ENCODE measurements at places on chromosomes 5 and 9. TPM values are rescaled to one million over a fixed set of nuclear protein-coding genes. Genes with fewer than 3 reads are reported as not detected.

The PCDHGA8 gene
- not detected for total RNA-seq

The NR6A1 gene
- 3.0 TPM for total RNA-seq

GRCh38 chr5:124951661-124952060 lies 205.2 kb upstream of the ZNF608 start:
- no peak for DNase-seq

DNA sequence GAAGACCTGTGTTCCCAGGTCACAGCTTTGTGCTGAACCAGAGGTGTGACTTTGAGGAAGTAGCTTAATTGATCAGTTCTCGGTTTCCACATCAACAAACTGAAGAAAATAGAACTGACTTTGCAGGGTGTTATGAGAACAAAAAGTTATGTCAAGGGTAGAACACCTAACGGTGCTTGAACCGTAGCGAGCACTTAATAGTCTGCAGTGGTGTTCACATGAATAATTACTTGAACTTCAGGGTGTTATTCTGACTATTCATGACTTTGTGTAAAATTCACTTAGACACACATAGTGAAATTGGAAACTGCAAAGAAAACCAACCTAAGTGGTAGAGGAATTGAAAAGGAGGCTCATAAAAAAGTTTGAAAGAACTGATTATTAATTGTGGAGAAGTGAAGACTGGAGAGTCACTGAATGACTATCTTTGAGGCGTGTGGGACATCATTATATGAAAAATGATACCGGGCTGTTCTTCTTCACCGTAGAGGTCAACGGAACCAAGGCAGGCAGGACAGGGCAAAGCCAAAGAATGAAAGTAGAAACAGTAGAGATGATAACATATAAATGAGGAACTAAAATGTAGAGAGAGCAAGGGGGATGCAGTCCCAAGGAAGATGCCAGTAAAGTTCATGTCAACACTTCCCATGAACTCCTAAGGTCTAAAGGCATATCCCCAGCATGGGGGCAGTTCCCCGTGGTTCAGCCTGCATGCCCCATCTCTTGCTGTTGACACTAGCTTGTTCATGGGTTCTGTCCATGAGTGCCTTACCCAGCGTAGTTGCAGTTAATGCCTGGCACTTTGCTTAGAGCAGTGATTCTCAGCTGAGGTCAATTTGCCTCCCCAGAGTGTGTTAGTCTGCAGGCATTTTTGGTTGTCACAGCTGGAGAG lies 118.7 kb downstream of the ZNF462 start:
- DNase-seq = no peak

- no peak for DNase-seq
These were observed 33.6 kb downstream of the TNFAIP8 start for GRCh38 chr5:119389288-119390030.

DNA sequence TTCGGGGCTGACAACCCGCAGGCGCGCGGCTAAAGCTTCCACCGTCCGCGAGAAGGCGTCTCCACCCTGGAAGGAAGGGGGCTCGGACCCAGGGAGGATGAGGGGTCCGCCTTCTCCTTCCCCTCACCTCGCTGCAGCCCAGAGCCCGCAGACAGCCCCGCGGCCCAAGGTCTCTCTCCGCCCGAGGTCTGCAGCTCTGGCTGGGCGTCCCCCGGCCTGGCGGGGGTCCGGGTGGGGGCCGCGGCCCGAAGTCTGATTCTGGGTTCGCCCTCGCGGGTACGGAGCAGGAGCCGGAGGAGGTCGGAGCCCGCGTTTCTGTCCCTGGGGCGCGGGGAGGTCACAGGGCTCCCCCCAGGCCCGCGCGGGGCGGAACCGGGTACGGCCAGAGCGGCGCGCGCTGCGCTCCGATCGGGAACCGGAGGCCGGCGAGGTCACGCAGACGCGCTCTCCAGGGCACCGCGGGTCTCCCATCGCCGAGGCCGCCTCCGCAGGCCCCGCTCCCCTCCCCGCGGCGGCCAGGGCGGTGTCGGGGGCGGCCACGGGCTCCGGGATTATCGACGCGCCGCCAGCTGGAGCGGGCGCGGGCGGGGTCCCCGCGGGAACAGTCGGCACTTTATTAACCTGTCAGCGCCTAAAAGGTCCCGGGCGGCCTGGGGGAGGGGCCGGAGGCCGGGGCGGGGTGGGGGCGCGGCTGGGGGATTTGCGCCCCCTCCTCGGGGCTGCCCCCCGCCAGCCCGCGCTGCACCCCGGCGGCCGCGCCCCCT lies 11.6 kb downstream of the LHX3 start:
- no peak for DNase-seq

The INSL4 gene
- not detected for total RNA-seq

GRCh38 chr9:128634111-128634510 lies 22.5 kb downstream of the DYNC2I2 start:
- no peak for DNase-seq

DNA sequence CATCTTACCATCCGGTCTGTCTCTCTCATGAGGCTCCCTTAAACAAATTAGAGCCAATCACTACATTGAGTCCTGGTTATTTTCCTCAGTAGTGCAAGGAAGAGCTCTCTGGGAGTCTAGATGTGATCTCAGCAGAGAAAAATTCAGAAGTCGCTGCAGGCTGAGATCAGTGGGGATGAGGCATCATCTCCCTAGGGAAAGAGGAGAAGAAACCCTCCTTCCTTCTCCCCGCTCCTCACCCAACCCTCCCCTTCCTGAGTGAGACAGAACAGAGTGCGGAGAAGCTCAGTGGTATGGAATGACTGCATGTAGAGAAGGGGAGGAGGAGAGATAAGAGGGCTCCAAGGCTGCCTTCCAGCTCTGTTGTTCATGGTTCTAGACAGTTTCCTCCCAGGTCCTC lies 80.5 kb downstream of the PAPPA start:
- no peak for DNase-seq

DNA sequence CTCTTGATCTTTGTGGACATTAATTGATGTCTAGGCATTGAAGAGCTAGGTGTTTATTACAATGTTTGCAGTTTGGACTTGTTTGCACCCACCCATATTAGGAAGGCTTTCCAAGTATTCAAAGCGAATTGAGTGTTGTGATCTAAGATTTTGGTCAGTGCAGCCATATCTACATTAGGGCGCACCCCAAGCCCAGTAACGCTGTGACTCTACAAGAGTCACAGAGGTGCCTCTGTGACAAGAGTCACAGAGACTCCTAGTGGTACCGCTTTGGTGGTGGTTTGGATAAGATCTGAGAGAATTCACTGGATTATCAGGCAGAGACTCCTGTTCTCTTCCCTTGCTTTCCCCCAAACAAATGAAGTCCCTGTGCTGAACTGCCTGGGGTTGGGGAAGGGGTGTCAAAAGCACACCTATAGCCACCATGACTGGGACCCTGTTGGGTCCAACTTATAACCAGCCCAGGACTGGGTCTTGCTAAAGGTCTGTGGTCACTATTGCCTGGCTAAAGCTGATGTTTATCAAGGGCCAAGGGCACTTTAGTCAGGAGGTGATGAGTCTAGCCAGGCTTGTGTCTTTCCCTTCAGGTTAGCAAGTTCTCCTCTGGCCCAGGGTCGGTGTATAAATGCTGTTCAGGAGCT lies 114.1 kb upstream of the RIOK2 start:
- no peak for DNase-seq

- no peak for DNase-seq
These were observed 222.6 kb downstream of the FRMD3 start for GRCh38 chr9:83315649-83316048.

The CCL27 gene
- 0.39 TPM for total RNA-seq

DNA sequence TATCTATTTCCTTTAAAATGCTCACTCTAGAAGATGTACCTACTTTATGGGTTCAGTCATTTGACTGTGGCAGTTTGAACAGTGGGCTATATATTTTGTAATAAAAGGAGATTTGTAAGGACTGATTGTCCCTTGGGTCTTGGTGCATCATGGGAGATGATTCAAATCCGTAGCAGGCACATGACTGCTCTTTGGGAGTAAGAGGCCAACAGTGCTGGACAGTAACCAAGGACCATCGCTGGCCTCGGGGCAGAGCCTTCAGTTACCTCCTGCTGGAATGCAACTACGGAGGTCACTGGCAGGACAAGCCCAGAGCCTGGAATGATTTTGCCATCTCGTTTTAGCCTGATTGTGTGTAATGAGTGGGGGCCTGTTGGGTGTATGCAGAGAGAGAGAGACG lies 7.0 kb upstream of the MAMDC2 start:
- no peak for DNase-seq

GRCh38 chr9:72383978-72384709 lies 19.1 kb upstream of the ZFAND5 start:
- DNase-seq = no peak

DNA sequence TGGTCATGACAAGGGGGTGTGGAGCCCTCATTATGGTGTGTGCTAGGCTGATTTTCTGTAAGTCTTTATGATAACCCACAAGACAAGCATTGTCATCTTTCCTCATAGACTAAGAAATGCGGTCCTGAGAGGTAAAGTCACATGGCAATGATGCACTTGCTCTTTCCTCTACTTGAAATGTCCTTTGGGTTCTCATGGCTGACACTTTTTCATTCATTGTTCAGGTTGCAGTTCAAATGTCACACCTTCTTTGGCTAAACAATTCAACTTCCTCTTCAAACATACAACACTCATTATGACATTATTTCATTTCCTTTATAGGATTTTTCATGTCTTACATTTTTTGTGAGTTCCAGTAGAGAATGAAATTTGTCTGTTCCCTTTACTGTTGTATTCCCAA lies 323.6 kb upstream of the PRR16 start:
- DNase-seq = no peak

DNA sequence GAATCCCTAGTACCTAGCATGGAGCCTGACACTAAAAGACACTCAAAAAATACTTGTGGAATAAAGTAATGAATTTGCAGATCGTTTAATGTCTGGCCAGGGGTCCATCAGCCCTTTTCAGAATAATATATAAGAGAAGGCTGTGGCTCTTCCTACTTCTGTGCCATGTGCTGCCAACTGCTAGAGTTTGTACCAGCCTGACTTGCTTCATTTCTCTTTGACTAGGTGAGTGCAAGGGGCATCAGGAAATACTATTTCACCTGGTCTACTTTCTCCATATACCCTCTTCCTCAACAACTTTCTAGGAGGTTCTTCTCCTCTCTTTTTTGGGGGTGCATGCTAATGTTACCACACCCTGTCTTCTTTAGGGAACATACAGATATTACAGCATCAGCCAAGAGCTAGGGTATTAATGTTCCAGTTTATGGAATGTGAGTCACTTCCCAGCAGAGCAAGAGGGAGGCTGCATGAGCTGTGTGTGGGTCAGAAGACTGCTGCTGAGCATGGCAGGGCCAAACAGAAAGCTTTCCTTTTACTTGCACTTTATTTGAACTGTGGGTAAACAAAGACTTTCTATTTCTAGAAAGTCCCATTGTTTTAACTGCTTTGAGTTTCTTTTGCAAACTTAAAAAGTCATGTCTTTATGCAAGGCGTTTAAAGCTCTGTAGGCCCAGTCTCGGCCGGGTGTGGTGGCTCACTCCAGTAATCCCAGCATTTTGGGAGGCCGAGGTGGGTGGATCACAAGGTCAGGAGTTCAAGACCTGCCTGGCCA lies 158.9 kb downstream of the ADAMTSL1 start:
- DNase-seq = no peak

DNA sequence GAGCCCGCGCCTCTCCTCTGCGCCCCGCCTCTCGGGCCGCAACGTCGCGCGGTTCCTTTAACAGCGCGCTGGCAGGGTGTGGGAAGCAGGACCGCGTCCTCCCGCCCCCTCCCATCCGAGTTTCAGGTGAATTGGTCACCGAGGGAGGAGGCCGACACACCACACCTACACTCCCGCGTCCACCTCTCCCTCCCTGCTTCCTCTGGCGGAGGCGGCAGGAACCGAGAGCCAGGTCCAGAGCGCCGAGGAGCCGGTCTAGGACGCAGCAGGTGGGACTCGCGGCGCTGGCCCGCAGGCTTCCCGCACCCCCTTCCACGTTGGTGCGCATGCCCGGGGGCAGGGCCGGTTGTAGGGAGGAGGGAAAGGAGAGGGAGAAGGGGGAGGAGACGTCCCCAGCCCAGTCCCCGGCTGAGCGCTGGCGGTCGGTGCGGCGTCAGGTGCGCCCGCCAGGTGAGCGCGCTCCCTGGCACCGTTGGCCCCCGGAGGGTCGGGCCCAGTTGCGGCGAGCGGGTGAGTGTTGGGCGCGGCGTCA lies at the start of gene OCLN:
Gene OCLN (plus strand): TSS at position 400 of the 532 bp plus-strand sequence. CDS start 11,455 bp downstream, outside the sequence.
- no peak for DNase-seq

The GKAP1 gene
- 4.0 TPM for total RNA-seq

The GRM6 gene
- total RNA-seq = not detected

DNA sequence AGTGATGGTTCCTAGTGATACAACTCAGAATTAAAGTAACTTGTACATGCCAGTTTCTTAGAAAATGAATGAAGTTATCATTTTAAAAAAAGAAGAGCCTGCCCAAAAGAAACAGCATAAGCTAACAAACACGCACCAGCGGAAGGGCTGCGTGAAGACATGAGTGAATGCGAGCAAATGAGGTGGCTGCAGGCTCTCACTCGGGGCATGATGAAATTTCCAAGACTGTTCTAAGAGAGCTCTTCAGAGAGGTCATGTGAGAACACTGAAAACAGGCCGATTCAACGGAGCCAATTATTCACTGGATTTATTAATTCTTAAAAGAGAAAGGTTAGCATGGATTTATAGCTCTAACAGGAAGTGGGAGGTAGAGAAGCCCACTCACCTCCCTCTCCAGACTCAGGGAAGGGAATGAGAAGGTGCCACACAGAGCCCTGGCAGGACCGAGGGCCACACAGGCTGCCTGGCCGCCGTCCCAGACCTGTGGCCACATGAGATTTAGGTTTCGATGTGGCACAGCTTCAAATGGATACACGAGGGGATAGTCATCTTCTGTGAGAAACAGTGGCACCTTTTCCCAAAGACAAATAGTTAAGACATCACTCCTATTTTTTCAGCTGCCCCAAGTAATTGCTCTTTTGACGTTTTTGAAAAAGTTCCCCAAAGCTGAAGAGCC lies 55.5 kb downstream of the HABP4 start:
- DNase-seq = no peak

- no peak for DNase-seq
These were observed 19.4 kb downstream of the LURAP1L start for GRCh38 chr9:12794101-12794799.

- DNase-seq = no peak
These were observed 24.5 kb upstream of the GLRA1 start for GRCh38 chr5:151949113-151949512.

DNA sequence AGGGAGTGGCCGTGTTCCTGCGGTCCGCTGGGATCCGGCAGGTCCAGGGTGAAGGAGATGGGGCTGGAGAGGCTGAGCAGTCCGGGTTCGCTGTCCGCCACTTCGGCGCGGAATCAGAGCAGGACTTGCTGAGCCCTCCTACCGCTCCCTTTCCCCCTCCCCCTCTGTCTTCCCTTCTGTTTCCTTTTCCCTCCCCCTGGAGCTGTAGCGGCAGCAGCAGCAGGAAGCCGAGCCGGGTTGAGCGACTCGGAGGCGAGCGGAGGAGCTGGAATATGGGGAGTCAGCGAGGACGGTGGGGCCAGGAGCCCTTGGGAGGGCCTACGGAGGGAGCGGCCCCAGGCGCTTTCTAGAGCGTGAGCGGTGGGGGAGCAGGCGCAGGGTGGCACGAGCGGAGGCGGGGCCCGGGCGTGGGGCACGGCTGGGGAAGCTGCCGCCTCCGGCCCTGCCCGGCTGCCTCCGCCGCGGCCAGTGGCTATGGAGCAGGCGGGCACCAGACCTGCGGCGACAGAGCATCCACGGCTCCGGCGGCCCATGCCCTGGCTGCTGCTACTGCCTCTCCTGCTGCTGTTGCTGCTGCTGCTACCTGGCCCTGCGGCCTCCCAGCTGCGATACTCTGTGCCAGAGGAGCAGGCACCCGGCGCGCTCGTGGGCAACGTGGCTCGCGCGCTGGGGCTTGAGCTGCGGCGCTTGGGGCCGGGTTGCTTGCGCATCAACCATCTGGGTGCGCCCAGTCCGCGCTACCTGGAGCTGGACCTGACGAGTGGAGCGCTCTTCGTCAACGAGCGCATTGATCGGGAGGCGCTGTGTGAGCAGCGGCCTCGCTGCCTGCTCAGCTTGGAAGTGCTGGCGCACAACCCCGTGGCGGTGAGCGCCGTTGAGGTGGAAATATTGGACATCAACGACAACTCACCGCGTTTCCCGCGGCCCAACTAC lies at the start of gene PCDHAC2:
Gene PCDHAC2 (plus strand): TSS at position 184 of the 933 bp plus-strand sequence. CDS start 291 bp downstream, at position 475.
- no peak for DNase-seq
